Naive B cell (primary cell): ENCODE measurements at places on chromosomes 7 and 10. TPM values are rescaled to one million over a fixed set of nuclear protein-coding genes. Genes with fewer than 3 reads are reported as not detected.

SPDYE2 gene
- 0.42 TPM for polyA plus RNA-seq

- H3K27me3 ChIP-seq = no peaks in the 10 kb centered on the region
- H3K27ac ChIP-seq = peak overlapping the region; percentile 98
- DNase-seq = no peak
- H3K4me1 ChIP-seq = peaks cover 100% of the 10 kb centered on the region
- peak overlapping the region; percentile 6 for H3K4me3 ChIP-seq
Observed at GRCh38 chr10:30493609-30494530, 59.9 kb downstream of the MAP3K8 start.

ANKRD7 gene
- 2.2 TPM for polyA plus RNA-seq

DNA sequence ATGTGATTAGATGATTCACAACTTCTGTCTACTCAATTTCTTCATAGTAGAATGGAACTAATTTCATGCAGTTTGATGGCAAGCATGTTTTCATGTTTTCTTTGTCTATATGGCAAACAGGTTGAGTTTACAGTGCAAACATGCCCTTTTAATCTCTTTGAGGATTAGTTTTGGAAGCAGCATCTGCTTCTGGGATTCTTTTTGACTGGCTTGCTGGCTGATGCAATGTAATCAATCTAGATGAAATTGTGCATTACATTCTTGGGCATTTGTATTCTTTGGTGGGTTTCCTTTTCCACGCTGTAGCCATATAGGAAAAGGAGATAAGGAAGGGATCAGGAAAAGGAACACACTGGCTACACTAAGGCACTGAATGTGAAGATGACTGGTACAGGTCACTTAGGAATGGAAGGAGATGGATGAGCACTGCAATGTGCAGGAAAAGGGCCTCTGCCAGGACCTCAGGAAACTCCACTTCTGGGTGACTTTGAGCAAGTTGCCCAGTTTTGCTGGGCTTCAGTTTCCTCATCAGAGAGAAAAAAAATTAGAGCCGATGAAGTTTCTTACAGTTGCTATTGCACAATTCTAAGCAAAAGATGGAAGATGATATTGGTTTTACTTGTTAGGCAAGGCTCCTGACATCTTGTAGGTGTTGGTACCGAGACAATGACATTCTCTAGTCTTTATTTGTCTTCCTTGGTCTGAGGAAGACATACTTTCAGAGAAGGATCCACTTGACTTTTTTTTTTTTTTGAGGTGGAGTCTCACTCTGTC, 269.1 kb downstream of the SUGCT start:
- DNase-seq = no peak
- no peaks in the 10 kb centered on the region for H3K27me3 ChIP-seq

CDHR3 gene
- 8.0 TPM for polyA plus RNA-seq

CPN1 gene
- not detected for polyA plus RNA-seq

BTAF1 gene
- polyA plus RNA-seq = 9.2 TPM

CYP3A7 gene
- not detected for polyA plus RNA-seq

DNA sequence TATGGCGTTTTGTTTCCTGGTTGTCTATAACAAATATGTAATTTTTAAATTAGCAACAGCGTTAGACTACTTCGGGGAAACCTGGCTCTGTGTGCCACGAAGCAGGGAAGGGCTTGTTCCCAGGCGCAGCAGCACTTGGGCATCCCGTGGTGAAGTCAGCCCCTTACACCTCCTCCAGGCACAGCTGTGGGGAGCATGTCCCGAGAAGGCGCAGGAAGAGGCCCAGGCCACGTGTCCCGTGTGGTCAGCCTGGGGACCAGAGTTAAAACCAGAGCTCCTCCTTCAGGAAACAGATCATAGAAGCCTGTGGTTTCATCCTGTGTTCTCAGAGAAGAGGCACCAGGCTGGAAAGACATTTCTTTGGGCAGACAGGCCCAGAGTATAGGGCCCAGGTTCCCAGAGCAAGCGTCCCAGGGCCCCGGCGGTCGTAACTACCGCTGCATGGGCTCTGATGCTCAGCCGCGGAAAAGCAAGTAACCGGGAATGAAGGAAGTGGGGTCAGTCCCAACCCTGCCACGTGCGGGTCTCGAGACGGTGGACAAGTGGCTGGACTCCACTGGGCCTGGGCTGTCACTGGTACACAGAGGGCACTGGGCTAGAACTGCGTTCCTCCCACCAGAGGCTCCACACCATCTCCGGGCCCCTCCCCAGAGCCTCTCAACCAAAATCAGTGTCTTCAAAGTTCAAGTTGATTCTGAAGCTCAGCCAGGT, 7.1 kb downstream of the NUDT1 start:
- no peak overlapping the region for H3K4me3 ChIP-seq
- H3K27me3 ChIP-seq = no peaks in the 10 kb centered on the region
- peak overlapping the region; percentile 66 for H3K27ac ChIP-seq
- H3K4me1 ChIP-seq = peaks cover 63% of the 10 kb centered on the region
- no peak for DNase-seq

DNA sequence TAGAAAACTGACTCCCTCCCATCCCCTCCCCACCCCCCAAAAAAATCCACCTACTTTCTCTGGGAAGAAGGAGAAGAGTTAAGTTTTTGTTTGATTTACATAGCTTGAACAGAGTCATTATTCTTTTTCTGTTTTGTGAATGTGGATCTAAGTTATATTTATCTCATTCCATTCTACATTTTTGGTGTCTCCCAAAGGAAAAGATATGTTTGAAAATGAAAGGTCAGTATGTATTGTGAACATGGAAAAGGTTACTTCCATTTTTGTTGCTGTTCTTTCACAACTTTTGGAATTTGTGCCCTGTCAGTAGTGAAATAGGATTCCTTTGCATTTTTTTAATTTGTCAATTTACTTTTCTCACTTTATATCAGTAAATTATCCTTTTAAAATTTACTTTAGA, 547.9 kb downstream of the SUGCT start:
- no peak for DNase-seq
- no peak overlapping the region for H3K27ac ChIP-seq
- no peak overlapping the region for H3K4me3 ChIP-seq

DNA sequence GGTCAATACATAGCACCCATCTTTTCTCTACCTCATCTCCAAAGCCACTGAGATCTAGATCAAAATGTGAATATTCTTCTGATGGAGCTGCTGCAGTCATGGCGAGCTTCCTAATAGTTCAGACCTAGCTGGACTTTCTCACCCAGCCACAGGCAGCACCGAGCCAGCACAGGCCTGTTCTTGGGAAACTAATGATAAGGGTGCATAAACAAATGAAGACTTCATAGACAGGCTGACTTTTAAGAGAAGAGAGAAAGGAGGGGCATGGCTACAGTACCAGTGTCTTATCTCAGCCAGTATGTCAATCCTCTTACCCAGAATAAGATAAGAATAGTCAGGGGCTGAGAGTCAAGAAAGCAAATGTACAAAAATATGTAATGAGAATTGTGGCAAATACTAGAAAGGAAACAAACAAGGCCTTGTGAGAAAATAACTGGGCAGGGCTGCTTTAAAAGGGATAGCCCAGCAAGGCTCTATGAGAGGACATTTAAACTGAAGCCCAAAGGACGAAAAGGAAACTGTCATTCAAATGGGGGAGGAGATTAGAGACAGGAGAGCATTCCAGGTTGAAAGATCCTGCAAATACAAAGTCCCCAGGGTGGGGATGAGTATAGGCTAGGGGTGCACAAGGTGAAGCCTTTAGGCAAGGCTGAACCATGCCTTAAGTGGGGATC, 21.8 kb upstream of the CDK14 start:
- peaks cover 5% of the 10 kb centered on the region for H3K4me1 ChIP-seq
- no peaks in the 10 kb centered on the region for H3K27me3 ChIP-seq
- H3K36me3 ChIP-seq = no peaks in the 10 kb centered on the region
- H3K4me3 ChIP-seq = no peak overlapping the region

DNA sequence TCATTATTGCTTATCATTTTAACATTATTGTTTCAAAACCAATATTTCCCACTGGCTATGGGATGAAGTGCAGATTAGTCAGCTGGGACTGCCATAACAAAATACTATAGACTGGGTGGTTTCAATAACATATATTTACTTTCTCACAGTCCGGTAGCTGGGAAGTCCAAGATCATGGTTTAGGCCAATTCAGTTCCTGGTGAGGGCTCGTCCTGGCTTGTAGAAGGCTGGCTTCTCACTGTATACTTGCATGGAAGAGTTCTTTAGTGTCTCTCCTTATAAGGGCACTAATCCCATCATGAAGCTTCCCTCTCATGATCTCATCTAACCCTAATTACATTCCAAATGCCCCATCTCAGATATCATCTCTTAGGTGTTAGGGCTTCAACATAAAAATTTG, 101.3 kb downstream of the CHRM2 start:
- H3K4me3 ChIP-seq = no peak overlapping the region
- DNase-seq = no peak
- no peaks in the 10 kb centered on the region for H3K27me3 ChIP-seq
- H3K36me3 ChIP-seq = no peaks in the 10 kb centered on the region
- H3K4me1 ChIP-seq = no peaks in the 10 kb centered on the region

DNA sequence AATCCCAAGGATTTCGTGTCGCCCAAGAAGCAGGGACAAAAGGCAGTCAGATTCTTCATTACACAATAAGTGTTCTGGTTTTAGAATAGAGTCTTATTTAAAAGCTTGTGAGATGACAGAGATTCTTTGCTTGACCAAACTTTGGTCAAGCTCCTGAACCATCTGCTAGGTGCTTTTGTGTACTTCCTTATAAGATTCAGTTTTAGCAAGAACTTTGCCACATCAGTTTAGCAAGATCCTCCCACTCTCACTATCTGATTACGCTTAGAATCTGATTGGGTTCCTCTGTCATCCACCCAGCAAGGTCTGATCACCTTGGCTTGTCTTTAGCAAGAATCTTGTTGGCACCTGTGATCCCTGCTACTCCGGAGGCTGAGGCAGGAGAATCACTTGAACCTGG, 38.2 kb upstream of the SDHAF3 start:
- no peaks in the 10 kb centered on the region for H3K36me3 ChIP-seq
- H3K4me1 ChIP-seq = peaks cover 5% of the 10 kb centered on the region
- H3K27ac ChIP-seq = no peak overlapping the region
- H3K27me3 ChIP-seq = no peaks in the 10 kb centered on the region
